ENCODE measurements at places on chromosomes 16 and 17. TPM values are rescaled to one million over a fixed set of nuclear protein-coding genes. Genes with fewer than 3 reads are reported as not detected.

DNA sequence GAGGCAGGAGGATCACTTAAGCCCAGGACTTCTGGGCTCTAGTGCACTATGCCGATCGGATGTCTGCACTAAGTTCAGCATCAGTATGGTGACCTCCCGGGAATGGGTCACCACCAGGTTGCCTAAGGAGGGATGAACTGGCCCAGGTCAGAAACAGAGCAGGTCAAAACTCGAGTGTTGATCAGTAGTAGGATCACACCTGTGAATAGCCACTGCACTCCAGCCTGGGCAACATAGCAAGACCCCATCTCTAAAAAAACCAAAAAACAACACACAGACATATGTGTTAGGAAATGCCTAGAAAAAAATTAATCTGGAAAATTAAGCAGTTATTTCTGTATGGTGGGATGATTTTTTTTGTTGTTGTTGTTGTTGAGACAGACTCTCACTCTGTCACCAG lies 127.0 kb downstream of the RAB11FIP4 start:
- no peak for DNase-seq

Gene KRT12
- total RNA-seq, result not detected

DNA sequence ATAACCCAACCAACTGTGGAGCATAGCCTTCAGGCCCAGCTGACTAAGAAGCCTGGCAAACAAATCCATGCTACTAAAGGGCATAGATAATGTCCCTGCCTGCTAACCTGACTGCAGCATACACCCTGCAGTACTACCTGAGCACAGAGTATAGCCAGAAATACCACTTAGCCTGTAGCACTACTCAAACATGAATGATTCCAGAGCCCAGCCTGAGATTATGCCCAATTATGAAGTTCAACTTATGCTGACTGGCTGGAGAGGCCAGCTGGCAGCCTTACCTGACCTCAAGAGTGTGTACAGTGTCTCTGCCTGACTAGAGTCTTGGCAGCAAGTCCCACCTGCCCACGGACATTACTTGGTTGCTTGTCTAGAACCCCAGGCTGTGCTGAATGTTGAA lies 1265.3 kb downstream of the CDH11 start:
- DNase-seq, result no peak

- DNase-seq, result no peak
Observed at GRCh38 chr16:3118846-3119245, 6.5 kb downstream of the ZNF205 start.

DNA sequence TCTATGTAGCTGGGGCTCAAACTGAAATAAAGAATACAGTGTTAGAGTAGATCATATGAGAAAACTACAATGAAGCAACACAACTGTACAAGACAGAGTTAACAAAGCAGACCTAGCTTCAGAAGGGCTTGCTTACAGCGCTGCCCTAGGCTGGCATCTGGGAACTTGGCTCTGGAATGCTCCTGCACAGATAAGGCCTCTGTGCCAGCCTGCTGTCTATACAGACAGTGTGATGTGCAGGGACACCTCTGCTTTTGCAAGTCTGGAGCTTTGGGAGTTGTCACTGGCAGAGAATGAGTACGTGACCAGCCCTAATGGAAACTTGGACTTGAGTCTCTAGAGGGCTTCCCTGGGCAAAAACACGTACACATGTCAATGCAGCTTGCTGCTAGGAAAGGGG lies 32.1 kb upstream of the SLC38A8 start:
- no peak for DNase-seq

DNA sequence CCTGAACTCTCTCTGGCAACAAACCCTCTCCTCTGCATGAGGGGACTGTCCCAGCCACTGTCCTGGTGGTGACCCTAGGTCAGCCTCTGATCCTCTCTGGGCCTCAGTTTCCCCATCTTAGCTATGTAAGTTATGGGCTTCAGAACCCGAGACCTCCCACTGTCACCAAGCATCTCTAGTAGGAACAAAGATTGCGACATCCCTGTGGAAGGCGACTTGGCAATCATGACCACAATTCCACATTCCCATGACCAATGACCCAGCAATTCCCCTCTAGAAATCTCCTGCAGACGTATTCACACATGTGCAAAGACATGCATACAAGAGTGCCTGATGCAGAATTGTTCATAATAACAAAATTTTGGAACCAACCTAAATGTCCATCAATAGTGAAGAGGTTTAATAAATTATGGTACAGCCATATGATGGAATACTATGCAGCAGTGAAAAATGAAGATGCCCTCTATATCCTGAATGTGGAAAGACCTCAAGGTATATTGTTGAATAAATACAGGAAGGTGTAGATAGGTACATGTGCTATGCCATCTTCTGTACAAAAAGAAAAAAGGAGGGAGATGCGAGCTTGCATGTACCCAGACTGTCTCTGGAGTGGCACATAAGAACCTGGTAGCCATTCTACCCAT lies 21.2 kb downstream of the CNGB1 start:
- DNase-seq, result no peak

- no peak for DNase-seq
Observed at GRCh38 chr17:36135465-36135864, 31.8 kb downstream of the CCL4 start.

Gene ZNF764
- 10.5 TPM for total RNA-seq

- DNase-seq, result no peak
Observed at GRCh38 chr17:4082136-4082924, 60.5 kb downstream of the ZZEF1 start.

DNA sequence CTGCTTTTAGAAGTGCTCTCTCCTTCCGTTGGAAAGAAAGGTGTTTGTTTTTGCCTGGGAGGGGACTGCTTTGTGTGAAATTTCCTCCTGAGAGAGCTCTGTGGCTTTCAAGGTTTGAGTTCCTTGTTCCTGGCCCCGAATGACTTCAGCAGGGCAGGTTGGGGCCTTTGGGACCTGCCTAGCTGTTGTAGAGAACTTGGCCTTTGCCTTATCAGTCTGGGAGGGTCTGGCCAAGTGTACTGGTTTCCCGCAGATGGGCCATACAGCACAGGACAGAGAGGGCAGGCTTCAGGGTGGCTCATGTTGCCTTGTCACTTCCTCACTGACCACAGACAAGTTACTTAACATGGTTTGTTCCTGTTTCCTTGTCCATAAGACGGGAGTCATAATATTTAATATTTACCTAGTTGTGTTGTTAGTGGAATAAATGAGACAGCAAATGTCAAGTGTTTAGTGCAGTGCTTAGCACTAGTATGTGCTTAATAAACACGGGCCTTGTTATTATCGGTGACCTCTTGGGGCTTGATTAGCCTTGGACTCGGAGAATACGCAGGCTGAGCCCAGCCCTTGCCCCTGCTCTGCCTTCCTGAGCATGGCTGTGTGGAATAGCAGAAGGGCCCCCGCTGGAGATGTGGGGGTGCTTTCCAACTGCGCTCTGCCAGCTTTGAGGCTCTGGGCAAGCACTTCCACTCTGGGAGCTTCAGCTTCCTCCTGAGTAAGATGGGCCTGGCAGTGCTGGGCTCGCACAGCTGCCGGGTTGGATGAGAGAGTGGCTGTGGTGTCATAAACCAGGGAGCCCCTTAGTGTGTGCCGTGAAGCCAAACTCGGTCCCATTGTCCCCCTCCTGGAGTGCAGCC lies 6.6 kb downstream of the PRSS8 start:
- no peak for DNase-seq

GRCh38 chr17:46943501-46944393 lies 20.8 kb downstream of the GOSR2 start:
- no peak for DNase-seq

DNA sequence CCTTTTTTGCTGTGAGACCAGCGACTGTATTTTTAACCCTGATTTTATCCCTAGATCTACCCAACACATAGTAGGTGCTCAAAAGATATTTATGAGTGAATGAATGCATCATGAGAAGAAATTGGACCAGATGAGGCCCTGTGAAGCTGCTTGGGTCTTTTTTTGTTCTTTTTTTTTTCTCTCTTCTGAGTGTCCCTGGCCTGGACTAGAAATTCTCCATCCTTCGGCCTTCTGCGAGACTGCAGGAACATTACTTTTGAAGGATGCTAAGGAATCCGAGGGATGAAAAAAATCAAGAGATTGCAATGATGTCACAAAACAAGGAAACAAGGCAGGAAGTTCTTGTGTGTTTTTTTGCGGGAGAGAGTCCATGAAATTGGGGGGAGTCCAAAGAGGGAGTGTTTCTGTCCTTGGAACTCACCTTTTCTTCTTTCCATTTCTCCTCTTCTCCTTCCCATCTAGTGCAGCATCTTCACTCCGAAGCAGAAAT lies 560 bp upstream of the RUSF1 start:
- DNase-seq, result no peak

Gene CACNG5
- not detected for total RNA-seq

Gene C16orf96
- 1.2 TPM for total RNA-seq

Gene ITGB3
- total RNA-seq, result 2.7 TPM

GRCh38 chr17:69575346-69575761 lies 160.9 kb downstream of the MAP2K6 start:
- DNase-seq, result no peak

GRCh38 chr17:66948061-66948750 lies 16.3 kb upstream of the CACNG4 start:
- no peak for DNase-seq

DNA sequence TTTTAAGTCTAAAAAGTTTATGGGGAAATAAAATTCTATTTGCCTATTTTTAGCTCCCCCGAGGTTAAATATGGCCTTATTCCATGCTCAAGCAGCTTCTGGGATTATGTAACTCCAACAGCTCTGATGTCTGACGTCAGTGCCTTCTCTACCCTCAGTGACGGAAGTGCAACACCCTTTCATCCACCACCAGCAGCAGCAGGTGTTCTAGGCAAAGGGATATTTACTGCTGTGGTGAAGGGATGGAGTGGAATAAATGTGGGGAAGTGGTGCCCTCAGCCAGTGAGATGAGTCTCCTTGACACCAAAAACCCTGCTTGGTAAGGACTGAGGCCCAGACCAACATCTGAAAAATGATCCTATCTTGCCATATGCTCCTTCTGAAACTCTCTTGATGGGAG lies 247.4 kb downstream of the SHISA9 start:
- DNase-seq, result no peak

Gene CETP
- 0.72 TPM for total RNA-seq

Gene ACAP1
- 0.70 TPM for total RNA-seq

GRCh38 chr17:29014716-29015115 lies 8.9 kb upstream of the SEZ6 start:
- no peak for DNase-seq

Gene PRR35
- not detected for total RNA-seq

Gene GSG1L
- total RNA-seq, result 1.7 TPM

- DNase-seq, result no peak
Observed at GRCh38 chr16:67105881-67106280, 3.9 kb upstream of the PHAF1 start.

Data from suprapubic skin (tissue), 4 donors.